ENCODE measurements at places on chromosomes 3 and 15.
A peak's percentile ranks its signal among the peaks of the same experiment; 100 is the strongest.

- peak; percentile 41 for DNase-seq
These were observed 26.1 kb downstream of the PPP2R3A start for GRCh38 chr3:135991621-135992020.

- DNase-seq, result peak; percentile 80
These were observed 107.7 kb downstream of the IGF2BP2 start for GRCh38 chr3:185717121-185717520.

DNA sequence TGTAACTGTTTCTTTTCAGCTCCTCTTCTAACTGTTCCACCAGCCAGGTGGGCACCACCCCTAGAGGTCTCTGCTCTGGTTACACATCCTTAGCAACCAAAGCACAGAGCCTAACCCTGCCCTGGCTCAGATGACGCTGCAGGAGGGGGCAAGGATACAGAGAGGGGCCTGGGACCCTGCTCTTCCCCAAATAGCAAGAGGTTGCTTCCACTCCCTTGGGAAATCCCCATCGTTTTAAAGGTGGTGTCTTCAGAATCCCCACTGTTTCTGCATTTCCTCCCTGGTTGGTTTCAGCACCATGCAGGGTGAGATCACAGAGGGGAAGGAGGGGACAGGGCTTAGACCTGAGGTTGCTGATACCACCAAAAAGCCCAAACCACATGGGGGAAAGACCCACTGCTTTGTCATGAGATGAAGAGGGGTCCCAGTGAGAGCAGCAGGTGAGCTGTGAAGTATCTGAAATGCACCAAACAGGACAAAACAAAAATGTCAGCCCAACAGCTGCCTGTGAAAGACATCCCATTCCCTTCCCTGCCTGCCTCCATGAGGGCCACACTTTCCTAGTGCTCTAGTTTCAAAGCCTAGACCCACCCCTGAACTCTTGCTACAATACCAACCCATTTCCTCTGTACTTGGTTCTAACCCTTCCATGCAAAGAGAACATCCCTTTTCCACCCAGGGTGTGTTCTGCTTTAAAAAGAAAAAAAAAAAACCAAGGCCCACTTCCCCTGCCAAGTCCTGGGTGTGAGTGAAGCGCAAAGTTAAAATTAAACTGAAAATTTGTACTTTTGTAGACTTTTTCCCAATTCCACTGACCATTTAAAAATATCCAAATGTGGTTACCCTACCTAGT, 29.0 kb downstream of the ANP32A start:
- DNase-seq, result no peak

- DNase-seq, result no peak
These were observed 225.8 kb upstream of the UMPS start for GRCh38 chr3:124504332-124505059.
